ENCODE measurements at places on chromosomes 1 and 21.

- DNase-seq = no peak
Measured at GRCh38 chr1:42006836-42007235, 88.1 kb upstream of the HIVEP3 start.

DNA sequence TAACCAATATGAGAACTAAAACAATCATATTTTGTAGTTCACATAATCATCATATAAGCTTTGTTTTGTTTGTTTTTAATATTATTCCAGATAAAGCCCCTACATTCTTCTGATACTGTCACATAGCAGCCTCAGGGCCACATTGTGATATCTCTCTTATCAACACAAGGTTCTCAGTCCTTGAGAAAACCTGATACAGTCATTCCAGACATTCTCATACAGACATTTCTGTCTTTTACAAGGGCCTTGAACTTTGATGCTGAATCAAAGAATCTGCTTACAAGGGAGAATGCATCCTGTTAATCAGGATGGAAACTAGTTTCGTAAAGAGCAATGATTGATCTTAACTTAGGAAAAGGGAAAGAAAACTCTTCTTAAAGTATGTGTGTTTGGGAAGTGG, 12.7 kb upstream of the VCAM1 start:
- no peak for DNase-seq

- no peak for DNase-seq
Measured at GRCh38 chr1:99869304-99869703, 19.1 kb downstream of the AGL start.

- no peak for DNase-seq
Measured at GRCh38 chr1:56456435-56457101, 122.8 kb downstream of the PLPP3 start.

- no peak for DNase-seq
Measured at GRCh38 chr1:178485541-178485981, 11.2 kb downstream of the CLEC20A start.

DNA sequence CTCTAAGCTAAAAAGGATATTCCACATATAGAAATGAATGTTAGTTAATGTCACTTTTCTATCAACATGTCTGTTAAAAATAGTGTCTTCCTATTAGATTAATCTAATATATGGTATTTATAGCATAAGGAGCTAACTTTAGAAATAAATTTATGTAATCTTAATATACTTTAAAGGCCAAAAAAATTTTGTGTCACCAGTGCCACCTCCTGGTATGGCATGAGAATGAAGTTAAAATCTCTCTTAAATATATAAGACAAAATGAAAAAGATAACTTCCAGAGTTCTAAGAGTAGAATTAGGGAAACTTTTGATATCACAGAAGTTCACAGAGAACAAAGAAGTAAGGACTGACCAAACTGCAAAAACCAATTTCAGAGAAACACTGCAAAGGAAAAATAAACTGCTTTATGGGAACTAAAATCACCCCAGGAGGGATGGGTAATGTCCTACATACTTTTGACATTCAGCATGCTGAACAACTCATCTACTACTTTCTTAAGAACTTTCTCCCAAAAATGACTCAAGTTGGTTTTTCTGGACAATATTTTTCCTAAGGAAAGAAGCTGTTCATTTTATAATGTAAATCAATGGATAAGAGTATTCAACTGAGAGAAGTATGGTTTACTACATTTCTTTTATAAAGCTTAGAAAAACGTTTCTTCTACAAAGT, 82.8 kb downstream of the TRIM33 start:
- DNase-seq = no peak

GRCh38 chr1:165456114-165456513, 11.2 kb upstream of the RXRG start:
- DNase-seq = no peak

GRCh38 chr1:117607471-117607870, 1.6 kb downstream of the TENT5C start:
- DNase-seq = no peak

GRCh38 chr1:8006037-8006963, 19.8 kb downstream of the ERRFI1 start:
- no peak for DNase-seq

DNA sequence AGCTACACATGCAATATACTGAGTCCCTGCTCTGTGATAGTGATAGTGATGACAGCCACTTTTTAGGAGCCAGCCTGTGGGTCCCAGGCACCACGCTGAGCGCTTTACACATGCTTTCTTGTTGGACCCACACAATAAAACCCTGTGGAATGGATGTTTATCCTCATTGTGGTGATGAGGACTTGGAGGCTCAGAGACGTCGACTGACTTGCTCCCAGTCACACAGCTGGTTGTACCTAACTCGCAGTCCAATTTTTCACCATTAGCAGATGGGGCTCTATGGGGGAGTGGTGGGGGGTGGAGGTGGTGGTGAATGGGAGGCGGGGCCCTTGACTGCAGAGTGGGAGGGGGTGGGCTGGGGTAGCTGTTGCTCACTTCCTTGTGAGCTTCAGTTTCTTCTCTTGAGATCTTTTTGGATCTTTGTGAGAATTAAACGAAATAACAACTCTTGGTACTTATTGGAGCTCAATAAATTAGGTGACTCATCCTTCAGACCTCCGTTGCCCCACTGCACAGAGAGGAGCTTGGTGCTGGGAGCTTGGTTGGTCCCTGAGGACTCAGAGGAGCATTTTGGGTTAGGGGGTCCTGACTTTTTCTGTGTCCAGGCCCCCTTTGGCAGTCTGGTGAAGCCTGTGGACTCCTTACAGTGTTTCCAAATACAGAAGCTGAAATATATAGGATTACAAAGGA, 61.8 kb upstream of the CD1D start:
- DNase-seq = no peak

- DNase-seq = no peak
Measured at GRCh38 chr1:210170220-210170619, 62.4 kb upstream of the SERTAD4 start.

DNA sequence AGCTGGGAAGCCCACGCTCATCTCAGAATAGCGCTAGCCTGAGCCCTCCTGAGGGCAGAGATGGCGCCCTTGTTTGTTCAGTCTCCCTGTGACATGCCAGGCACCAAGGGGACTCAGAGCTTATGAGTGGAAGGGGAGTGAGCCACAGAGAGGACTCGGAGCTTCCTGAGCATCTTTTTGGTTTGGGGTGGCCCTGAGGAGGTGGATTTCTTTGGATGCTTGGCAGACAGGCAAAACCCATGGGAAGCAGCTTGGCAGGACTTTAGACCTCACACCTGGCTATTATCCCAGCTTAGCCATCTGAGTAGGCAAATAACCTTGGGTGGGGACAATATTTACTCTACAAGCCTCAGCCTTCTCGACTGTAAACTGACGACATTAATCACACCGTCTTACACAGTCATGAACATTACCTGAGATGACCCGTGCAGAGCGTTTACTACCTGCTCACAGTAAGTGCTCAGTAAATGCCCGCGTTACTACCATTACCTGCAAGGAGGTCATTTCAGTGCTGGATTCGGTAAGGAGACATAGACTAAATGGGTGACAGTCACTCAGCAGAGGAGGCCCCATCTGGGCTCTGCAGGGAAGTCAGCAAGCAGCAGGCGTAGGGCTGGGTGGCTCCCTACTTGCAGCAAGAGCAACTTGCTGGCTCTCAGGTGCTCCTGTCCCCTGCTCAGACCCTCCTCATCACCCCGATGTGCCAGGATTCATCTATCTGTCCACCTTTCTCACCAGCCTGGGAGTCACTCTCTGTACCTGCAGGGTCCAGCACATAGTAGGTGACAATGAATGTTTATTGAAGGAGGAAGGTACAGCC, 54.9 kb downstream of the KLHDC7A start:
- DNase-seq = no peak

DNA sequence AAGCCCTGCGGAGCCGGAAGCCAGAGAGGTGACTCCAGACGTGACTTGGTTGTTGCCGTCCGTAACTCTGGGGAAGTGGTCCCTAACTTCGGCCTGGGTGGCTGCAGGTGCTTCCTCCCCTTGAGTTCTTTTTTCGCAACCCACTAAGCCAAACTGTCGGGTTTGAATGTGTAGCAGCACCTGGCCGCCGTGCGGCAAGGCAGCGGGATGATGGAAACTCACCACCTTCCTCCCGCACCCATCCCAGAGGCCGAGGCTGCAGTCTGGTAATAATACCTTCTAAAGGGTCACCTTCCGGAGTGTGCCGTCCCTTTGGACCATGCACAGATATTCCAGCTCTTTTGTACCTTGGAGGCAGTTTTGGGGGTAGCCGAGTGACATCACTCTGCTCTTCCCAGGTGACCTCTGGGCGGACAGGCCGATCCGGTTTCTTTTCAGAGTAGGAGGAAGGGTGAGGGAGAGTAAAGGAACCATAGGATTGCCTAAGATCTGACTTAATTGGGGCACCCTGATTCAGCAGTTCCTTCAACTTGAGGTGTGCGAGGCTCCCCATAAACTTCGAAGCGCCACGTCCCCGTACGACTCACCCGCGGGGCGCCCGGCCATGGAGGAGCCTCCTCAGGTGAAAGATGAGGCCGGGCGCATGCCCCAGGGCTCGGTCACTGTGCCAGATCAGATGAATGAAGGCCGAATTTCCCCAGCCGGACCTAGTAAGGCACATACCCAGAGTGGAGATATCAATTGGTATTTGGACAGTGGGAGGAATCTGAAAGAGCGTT, 1.0 kb downstream of the KCNK1 start:
- DNase-seq = no peak

DNA sequence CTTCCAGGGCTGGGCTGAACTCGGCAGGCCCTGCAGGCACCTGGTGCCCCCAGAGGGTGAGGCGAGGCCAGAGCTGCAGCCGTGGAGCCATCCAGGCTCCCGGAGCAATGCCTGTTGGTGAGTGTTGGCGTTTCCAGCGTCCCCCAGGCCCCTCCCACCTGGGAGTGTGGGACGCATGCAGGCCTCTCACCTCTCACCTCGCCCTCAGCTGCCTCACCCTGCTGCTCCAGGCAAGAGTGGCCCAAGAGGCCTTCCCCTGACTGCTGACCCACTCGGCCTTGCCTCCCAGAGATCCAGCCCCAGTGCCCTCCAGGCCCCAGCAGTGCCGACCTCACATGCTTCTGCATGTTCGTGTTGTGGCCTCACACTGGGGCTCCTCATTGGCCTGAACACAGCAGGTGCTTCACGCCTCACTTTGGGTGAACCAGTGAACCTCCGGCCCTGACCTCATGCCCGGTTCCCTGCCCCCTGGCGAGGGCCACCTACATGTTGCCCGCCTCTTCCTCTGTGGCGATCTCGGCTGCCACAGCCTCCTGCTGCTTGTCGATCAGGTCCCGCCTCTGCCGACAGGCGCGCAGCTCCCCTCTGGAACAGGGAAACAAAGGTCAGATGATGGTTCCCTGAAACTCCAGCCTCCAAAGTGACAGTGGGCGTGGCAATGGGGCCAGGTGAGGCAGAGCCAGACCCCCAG, 17.0 kb downstream of the CFAP74 start:
- no peak for DNase-seq

- no peak for DNase-seq
Measured at GRCh38 chr1:246176126-246177024, 330.7 kb downstream of the SMYD3 start.

DNA sequence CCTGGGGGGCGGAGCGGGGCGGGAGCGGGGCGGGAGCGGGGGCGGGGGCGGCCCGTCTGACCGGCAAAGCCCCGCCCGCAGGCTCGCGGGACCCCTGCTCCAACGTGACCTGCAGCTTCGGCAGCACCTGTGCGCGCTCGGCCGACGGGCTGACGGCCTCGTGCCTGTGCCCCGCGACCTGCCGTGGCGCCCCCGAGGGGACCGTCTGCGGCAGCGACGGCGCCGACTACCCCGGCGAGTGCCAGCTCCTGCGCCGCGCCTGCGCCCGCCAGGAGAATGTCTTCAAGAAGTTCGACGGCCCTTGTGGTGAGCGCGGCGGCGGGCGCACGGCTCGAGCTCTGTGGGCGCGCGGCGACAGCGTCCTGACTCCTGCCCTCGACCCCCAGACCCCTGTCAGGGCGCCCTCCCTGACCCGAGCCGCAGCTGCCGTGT, 21.2 kb downstream of the AGRN start:
- no peak for DNase-seq

DNA sequence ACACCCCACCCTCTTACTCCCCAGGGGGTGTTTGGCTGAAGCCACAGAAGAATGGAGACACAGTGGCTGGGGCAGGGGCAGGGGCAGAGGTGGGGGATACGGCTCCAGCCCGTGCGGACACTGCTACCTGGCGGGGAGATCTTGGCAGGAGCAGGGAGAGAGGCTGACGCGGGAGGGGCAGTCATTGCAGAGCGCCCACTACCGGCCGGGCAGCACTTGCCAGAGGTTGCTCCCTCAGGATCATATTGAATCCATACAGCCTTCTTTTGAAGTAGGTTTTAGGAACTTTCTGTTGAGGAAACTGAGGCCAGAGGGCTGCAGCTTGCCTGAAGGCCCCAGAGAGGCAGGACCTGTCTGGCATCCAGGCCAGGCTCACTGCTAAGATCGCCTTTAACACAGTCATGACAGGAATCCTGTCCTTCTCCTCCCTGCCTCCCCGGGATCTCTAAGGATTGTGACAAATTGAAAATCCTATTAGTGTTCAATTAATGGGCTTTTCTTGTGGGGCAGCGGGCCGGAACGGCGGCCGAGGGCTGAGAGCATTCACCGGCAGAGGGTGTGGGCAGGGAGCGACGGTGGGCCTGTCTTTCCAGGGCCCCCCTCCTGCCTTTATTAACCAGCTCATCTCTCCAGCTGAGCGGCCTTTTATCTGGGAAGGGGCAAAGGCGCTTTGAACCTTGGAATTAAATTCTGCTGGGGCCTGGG, 65.5 kb upstream of the WNT4 start:
- DNase-seq = no peak

DNA sequence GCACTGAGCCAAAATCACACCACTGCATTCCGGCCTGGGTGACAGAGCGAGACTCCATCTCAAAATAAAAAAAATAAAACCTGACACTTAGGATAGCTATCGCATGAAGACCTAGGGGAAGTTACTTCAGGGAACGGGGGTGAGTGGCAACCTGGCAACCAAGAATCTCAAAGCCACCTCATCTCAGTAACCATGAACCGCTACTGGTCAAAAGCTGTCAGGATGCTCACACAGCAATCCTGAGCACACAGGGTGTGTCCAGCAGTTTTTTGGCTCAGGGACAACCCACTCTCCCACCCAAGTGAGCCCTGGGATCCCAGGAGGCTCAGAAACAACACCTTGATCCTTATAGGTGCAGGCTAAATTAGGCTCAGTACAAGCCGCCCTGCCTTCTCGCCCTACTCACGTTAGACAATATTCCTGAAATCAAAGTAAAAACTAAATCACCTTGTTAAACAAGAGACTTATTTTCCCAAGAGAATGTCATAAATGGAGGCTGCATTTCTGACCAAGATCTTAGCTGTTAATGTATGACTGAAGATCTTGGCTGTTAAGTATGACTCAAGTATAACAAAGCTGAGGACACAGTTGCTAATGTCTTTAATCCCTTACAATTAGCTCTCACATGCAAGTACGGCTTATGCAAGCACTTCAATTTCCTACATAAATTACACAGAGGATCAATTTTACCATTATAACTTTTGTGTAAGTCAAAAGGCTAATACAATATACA, 48.3 kb upstream of the NADK start:
- DNase-seq = no peak

GRCh38 chr1:6224718-6225117, 11.0 kb downstream of the ICMT start:
- no peak for DNase-seq
